ENCODE measurements at places on chromosomes 3 and 15.

DNA sequence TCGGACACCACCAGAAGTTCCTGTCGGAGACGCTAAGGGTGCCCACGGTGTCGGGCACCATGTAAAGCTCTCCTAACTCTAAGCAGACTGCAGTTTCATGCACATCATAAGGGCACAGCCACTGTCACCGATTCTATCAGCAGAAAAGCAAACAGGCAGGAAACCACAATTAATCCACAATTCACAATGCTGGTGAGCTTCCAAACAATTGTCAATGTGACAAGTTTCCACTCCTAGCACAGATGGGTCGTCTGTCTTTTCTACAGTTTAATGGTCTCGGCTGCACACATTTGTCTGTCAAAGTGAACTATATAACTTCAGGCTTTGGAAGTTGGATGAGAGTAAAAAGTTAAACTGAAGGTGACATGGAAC is 8.8 kb upstream of the OCA2 start:
- DNase-seq, result no peak

GRCh38 chr15:81813215-81813614 is 232.6 kb downstream of the MEX3B start:
- DNase-seq, result no peak

GRCh38 chr3:113695431-113695785 is 1.0 kb downstream of the USF3 start:
- DNase-seq, result no peak

DNA sequence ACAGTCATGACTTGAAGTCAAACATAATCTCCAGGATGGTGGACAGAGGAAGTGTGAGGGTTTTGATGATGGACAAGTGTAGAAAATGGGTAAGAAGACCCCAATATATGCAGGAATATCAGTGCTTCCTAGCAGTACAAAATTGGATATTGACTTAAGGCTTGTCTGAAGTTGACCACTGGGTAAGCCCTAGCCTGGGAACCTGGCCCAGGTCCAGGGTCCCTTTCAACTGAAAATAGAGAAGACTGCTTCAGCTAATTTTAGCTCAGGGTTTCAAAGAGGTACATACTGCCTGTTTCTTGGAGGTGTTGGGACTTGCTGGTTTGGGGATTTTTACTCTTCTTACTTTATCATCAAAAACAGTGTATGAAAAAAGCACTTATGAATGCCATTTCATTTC is 4.7 kb downstream of the NR1D2 start:
- DNase-seq, result no peak

DNA sequence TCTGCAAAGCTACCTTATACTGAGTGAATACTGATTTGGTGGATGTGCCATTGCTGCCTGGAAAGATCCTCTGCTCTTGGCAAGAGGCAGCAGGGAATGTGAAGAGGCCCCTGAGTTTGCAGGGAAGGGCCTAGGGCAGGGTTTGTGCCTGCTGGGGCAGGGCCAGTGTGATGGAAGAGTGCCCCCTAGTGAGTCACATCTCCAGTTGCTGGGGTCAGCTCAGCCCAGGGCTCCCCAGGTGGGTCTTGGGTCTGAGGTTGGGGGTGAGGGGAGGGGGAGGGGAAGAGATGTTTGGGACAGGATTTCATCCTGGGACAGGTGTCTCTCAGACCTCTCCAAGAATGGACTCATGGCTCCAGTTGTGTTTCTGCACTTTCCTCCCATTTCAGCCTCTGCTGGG is 4.1 kb upstream of the AMOTL2 start:
- no peak for DNase-seq

GRCh38 chr3:183695569-183696364 is 1.8 kb upstream of the YEATS2 start:
- no peak for DNase-seq

DNA sequence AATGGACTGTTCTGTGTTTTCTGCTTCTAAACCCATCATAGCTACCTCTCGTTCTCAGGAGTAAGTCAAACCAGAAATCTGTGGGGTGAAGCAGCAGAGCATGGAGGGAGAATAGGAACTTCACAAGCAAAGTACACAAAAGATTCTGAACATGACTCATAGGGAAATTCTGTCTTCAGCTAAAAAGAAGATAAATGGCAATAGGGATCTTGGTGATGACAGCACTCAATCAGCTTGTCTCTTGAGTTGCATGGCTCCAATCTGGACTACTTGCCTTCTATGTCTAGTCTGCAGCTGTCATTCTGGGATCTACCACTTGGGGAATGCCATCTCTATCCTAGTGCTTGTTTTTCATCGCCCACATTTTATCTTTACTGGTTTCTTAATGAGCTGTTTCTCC is 13.5 kb upstream of the GRAMD1C start:
- no peak for DNase-seq

GRCh38 chr15:74460298-74460697 is 662 bp downstream of the UBL7 start:
- DNase-seq, result peak; percentile 30

- DNase-seq, result no peak
Measured at GRCh38 chr3:189593581-189593980, 37.6 kb upstream of the TP63 start.

- no peak for DNase-seq
Measured at GRCh38 chr3:55426486-55426885, 60.6 kb downstream of the WNT5A start.

DNA sequence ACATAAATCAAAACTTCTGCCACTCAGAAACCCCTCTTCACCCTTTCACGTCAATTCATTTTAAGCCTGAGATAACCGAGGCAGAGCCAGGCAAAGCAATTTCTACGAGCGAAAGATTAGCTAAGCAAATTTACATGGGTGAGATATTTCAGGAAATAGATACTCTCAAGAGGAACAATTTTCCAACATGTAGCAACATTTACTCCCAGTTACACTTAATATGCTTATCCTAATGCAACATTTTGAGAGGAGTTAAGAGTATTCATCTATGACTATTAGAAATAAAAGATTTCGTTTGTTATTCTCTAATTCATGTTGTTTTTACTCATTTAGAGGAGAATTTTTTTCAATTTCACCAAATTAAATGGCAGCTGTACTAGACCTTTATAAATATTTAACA is 837 bp downstream of the TMC3 start:
- DNase-seq, result no peak

DNA sequence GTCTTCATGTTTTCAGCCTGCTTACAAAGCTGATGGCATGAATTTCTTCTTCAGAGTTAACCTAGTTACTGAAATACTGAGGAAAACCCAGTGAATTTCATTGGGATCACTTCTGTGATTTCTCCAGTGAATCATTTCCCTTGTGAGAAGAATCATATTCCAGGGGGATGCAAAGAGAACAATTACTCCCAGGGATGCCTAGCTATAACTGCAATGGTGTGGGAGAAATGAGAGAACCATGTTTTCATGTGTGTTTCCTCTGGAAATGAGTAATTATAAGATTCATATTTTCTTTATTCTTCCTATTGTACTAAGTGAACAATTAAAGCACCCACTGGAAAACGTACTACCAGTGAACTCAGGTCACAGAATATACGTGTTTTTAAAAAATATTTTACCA is 485.4 kb downstream of the GRM7 start:
- no peak for DNase-seq

- DNase-seq, result no peak
Measured at GRCh38 chr15:61364871-61365270, 135.8 kb upstream of the RORA start.

GRCh38 chr3:189507856-189508255 is 123.3 kb upstream of the TP63 start:
- no peak for DNase-seq

DNA sequence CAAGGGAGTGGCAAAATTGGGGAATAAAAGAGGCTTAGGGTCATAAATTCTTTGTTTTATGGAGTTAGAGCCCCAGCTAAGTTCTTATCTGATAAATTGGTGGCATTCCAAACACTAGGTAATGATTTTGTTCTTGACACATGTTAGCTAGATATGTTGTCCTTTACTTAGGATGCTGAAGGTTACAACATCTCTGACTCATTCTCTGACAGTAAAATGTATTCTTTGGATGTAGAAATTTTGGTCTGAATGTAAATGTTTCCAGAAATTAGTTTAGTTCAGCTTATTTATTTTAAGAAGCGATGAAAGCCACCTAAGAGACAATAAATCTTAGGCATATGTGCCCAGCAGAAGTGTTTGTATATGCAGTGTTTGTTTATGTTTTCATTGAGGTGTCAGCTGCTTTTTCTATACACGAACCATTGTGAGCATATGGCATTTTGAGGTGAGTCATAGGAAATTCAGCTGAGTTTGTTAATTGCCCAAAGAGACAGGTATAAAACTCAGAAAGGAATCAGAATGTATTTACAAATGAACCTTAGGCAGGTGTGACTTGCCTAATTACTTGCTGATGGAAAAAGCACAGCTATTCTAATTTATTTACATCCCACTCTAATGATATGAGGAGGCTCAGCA is 247.7 kb downstream of the AGBL1 start:
- DNase-seq, result no peak

GRCh38 chr3:50136714-50137405 is 18.3 kb upstream of the SEMA3F start:
- DNase-seq, result no peak

GRCh38 chr3:152902141-152902669 is 67.3 kb downstream of the P2RY1 start:
- no peak for DNase-seq

DNA sequence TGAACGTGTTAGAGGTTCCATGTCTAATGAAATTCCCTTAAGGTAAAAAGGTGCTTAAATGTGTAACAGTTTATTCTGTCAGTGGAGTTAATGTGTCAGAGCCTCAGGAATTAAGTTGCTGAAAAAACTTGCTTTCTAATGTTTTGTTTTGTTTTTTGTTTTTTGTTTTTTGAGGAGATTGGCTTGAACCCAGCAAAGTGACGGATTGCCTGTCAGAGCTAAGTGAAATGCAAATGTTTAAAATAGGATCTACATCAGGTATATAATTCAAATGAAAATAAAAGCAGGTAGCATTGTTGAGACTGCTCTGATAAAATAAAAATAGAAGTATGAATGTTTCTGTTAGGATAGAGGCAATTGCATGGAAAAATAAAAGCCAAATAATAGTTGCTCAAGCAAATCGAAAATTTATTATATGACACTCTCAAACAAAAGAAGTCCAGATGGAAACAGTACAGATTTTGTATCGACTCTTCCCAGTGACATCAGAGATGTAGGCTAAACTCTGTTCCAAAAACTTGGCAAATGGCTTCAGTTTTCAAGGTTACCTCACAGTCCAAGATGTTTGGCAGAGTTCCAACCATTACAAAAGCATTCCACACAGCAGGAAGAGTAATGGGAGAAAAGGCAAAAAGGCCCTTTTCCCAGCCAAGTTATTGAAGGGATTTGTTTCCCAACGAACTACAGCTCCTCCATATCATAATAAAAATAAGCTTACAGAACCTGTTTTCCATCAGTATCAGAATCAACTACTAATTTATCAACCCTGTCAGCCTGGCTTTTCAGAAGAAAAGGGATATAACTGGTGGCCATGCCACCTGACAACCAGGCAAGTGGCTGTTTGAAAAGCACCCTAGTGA is 291.0 kb downstream of the TBL1XR1 start:
- DNase-seq, result no peak

- peak; percentile 42 for DNase-seq
Measured at GRCh38 chr3:42014458-42014920, 52.6 kb upstream of the ULK4 start.

- no peak for DNase-seq
Measured at GRCh38 chr3:110332629-110333028, 739.0 kb upstream of the NECTIN3 start.

GRCh38 chr3:187737006-187737367 is 8.3 kb downstream of the BCL6 start:
- DNase-seq, result no peak

- no peak for DNase-seq
Measured at GRCh38 chr3:170751083-170751898, 118.7 kb downstream of the RPL22L1 start.

DNA sequence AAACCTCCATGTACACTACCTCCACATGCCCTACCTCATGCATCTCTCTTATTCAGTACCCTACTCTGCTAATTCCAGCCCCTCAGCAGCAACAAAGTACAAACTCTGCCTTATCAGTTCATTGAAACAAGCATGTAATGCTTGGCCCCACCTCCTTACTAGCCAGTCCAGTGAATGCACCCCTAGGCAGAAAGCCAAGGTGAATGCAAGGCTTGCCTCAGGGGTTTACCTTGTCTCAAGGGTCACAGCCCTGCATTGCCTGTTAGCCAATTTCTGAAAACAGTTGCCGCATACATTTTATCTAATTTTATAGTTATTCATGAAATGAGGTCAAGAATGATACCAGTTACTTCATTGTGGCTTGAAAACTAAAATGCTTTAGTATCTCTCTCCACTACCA is 576.4 kb downstream of the FHIT start:
- DNase-seq, result no peak

All from naive B cell (primary cell).